ENCODE measurements at places on chromosomes 7 and 10.

DNA sequence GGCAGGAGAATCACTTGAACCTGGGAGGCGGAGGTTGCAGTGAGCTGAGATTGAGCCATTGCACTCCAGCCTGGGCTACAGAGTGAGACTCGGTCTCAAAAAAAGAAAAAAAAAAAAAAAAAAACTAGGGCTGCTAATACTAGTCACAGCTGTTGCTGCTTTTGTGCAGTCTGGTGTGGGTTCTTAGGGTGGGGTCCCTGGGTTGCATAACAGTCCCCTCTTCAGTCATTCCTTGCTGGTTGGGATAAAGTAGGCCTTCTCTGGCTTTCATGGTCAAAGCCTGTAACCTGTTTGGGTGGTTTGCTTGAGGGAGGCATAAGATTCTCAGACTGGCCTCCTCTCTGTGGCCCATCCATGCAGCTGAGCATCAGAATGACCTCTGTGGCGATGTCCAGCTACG is 14.1 kb downstream of the SSMEM1 start:
- no peak for DNase-seq

DNA sequence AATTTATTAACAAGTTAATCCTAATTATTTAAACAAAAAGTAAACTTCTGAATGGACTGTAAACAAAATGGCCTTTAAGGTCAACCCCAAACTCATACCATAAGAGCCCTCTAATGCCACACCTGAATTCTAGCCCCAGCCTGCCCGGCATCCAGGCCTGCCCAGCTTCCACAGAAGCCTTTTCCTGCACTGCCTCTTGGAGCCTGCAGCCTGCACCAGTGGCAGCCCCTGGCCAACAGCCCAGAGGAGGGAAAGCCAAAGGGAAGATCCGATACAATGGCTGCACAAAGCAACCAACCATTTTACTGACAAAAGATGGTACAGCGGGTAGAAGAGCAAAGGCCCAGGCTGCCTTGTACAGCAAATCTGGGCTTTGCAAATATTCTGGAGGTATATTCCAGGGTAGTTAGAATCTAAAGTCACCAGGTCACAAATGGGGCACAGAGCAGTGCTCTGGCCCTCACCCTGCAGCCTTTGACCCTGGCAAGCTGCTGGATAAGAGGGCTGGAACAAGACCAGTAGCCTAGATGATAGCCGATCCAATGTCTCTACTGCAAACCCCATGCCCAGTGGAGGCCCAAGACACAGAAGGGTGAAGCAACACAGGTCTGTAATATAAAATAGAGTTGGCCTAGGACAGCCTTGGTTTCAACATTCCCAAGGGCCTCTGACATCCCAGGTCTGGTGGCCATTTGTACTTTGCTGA is 12.5 kb upstream of the CH25H start:
- DNase-seq = no peak

GRCh38 chr10:103197174-103197573 is 4.1 kb upstream of the NT5C2 start:
- DNase-seq = no peak

- DNase-seq = no peak
Observed at GRCh38 chr10:33113466-33113865, 155.4 kb upstream of the ITGB1 start.

DNA sequence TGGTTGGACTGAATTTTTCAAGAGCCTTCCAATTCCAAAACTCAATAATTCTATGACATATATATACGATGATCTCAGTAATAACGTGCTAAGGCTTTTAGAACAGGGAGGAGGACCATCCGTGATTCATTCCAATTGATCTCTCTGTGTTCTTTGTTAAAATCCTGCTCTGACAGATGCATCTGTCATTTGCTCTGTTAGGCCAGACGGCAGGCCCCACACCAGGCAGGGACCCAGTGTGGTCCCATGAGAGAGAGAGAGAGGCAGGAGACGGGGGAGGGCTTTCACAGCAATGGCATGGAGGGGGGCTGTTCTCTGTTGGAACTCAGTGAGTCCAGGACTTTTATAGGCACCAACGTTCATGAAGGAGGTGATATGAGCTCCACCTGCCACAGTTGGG is 160.0 kb upstream of the INSYN2A start:
- no peak for DNase-seq

- DNase-seq = peak; percentile 37
Observed at GRCh38 chr7:101575721-101576120, 53.4 kb downstream of the MYL10 start.

- no peak for DNase-seq
Observed at GRCh38 chr7:4797858-4798705, 22.7 kb downstream of the AP5Z1 start.

DNA sequence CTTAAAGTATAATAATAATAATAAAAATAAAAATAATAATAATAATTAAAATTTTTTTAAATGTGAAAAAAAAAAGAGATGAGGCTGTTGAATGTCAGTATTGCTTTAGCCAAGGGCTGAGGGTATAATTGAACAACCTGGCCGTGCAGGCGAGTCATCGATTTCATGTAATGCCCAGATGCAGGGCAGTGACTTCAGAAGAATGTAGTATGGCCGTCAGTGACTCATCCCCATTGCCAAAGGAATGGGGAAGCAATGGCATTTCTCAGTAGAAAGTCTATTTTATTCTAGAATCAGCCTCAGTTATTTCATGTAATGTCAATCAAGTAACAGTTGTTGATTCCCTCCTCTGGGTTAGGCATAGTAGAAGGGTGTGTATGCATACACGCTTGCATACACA is 516.4 kb downstream of the GLRX3 start:
- no peak for DNase-seq

- no peak for DNase-seq
Observed at GRCh38 chr7:129845972-129846327, 106.8 kb downstream of the UBE2H start.

- no peak for DNase-seq
Observed at GRCh38 chr10:70363971-70364771, 18.3 kb downstream of the LRRC20 start.

GRCh38 chr7:169276-170172 is 22.8 kb upstream of the FAM20C start:
- no peak for DNase-seq

DNA sequence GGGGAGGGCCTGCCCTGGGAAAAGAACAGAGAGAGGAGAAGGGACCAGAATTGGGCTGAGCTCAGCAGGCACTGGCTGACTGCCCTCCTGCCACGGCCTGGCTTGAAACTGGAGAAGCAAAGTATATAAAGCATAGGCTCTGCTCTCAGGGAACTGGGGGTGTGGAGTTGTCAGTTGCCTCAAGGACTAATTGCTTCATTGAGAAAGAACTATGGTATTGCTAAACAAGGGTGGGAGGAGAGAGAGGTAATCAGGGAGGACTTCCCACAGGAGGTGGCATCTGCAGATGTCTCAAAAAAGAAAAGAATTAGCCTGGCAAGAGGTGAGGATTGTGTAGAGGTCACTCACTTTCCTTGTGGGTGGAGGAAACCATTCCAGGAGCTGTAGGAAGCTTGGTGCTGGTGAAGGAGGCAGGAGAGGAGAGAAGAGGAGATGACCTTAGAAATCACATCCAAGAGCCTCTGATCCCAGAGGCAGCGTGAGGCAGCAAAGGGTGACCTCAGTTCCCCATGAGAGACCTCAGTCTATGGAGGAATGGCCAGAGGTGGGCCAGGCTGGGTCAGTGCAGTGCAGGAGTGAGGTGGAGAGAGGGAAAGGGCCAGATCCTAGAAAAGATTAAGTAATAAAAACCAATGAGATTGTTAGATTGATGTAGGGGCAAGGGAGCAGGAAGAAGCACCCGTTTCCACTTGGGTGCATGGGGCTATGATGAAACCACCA is 2.4 kb downstream of the PILRB start:
- no peak for DNase-seq

GRCh38 chr7:87341441-87341840 is 4.0 kb upstream of the CROT start:
- DNase-seq = no peak

DNA sequence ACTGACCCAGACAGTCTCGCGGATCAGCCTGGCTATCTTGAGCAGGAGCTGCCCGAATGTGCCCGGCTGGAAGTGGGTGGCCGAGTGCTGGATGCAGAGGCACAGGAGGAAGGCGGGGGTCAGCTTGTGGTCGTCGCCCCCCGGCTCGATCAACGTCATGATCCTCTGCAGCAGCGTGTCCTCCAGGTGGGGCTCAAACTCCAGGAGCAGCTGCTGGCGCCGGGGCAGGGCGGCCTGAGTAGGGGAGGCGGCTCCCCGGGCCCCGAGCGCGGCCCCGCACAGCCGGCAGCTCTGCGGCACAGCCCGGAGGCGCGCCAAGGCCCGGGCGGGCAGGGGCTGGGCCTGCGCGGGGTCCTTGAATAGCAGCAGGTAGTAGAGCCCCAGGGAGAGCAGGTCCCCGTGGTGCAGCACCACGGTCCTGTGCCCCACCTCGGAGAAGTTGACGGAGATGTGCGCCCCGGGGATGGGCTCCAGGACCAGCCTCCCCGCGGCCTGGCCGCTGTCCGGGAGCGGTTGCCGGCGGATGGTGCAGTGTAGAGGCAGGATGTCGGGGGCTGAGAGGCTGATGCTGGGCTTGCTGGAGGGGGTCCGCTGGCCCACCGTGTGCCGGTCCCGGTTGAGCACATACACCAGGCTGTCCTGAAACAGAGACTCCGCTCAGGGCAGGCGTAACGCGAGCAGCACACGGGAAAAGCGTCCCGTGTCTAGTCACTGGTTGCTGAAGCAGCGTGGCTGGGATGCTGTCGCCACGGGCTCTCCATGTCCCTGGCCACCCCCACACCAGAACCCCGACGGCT is 27.0 kb downstream of the PAPOLB start:
- DNase-seq = no peak

DNA sequence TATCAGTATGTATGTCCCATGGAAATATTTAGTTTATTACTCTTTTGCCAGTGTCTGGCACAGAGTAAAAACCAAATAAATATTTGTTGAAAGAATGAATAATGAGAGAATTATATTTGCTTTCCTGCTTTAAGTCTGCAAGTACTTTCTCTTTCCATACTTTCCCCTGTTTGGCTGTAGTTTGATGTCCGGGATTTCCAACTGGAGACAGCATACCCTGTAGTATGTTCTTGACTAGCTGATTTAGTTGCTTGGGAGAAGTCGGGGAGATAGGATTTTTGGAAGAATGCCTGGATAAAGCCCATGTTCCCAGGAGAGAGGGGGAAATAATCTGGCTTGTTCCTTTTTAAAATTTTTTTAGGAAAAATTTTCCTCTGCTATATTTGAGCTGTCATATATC is 516.1 kb downstream of the CCSER2 start:
- no peak for DNase-seq

DNA sequence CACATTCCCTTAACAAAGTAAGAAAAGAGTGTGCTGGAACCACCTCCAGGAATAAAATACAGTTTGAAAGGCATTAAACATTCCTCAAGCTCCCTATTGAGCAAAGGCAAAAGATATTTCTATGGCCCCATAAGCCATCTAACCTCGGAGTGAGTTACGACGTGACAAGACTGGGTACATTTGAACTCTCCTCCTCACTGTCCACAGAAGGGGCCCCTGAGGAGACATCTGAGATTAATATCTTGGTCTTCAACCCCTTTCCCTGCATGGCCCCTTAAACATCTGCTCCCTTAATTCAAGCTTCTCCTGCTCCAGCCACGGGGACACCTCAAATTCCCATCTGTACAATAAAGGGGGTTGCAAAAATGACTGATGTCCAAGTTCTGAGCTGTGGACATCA is 526 bp downstream of the GIMAP1 start:
- DNase-seq = no peak

- no peak for DNase-seq
Observed at GRCh38 chr10:63376560-63377304, 89.0 kb downstream of the JMJD1C start.

DNA sequence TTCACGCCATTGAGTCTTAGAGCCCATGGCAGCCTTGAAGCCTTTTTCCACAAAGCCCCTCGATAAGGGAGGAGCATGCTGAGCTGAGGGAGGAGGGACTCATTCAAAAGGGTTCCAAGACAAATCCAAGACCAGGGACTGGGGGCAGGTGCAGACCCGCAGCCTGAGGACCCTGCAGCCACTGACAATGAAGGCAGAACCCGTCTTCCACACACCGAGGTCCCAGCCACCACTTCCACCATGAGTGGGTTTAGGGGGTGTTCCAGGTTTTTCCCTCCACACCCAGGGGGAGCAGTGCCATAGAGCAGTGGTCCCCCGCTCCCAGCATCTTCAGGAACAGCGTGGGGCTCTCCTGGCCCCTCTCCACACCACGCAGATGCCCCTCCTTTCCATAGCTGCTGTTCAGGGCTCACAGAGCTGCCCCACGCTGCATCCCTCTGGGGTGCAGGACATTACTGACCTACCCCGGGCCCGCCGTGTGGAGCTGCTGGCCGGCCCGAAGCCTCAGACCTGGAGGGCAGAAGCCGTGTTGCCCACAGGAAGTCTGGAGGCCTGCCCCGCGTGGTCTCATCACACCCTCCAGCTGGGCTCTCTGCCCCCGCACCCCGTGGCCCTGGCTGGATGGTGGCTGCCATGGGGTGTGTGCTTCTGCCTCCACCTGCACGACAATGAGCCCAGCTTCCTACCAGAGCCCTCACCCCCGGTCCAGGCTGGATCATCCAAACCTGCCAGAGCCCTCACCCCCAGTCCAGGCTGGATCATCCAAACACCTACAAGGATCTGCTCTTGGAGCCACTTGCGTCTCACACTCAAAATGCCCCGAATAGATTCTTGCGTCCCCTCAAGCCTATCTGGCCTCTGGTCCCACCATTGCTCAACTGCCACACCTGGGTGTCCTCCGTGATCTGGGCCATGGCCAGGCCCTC is 220.0 kb upstream of the TCERG1L start:
- DNase-seq = no peak

DNA sequence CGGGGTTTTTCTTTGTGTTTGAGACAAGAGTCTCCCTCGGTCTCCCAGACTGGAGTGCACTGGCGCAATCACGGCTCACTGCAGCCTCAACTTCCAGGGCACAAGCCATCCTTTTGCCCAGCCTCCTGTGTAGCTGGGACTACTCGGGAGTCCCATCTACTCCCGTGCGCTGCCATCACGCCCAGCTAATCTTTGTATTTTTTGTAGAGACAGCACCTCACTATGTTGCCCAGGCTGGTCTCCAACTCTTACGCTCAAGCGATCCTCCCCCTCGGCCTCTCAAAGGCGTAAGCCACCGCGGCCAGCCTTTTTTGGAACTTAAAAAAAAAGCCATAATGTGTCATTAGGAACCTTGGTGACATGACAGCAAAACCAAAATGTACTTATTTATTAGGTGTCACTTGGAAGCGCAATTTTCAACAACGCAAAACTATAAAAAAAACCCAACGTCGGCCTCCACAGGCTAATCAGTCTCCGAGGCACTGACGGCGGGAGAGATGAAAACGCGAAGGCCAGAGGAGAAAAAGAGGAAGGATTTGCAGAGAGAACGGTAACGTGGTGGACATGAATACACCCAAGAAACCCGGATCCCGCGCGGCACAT is 911 bp upstream of the HNRNPH3 start:
- DNase-seq = no peak

GRCh38 chr10:83469728-83470331 is 669.5 kb upstream of the GHITM start:
- no peak for DNase-seq

DNA sequence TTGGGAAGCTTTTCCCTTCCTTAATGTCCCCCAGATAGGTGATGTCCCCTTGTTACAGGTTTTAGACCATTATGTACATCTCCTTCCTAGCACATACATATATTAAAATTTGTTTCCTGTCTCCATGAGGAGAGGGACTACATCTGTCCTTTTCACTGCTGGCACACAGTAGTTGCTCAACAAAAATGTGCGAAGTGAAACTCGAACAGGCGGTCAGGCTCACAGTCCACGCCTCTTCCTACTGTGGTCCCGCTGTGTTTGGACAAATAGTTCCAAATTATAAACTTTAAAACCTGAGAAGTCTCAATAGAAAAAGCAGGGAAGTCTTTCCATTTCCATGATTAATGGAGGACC is 1.2 kb upstream of the HHEX start:
- DNase-seq = no peak
